ENCODE measurements at places on chromosomes 5 and 9.

DNA sequence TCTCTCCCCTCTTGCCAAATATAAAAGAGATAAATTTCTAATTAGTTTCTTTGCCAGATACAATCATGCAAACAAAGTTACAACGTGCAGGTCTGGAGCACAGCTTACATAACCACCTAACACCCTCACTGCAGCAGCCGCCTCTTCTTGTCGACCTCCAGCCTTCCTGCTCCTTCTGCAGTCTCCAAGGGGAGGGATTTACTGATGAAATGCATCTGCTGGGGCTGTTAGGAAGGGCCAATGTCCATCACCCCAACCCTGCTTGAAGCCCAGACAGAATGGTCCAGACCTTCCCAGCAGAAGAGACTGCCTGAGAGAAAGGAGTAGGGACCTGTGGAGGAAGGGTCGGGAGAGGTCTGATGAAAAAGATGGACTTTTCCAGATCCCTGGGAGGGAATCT, 15.2 kb downstream of the KCNV2 start:
- DNase-seq = no peak

- no peak for DNase-seq
Measured at GRCh38 chr5:170151097-170151831, 45.6 kb downstream of the FOXI1 start.

GRCh38 chr5:90037646-90038045, 371.9 kb downstream of the CETN3 start:
- no peak for DNase-seq

GRCh38 chr5:93206203-93206602, 374.8 kb downstream of the NR2F1-AS1 start:
- no peak for DNase-seq

Data from activated naive CD8-positive, alpha-beta T cell treated with anti-CD3 and anti-CD28 coated beads, Interleukin-2, amount 50 U/mL, for 16 hours (primary cell).